ENCODE measurements at places on chromosomes 5 and 9. TPM values are rescaled to one million over a fixed set of nuclear protein-coding genes. Genes with fewer than 3 reads are reported as not detected.

DNA sequence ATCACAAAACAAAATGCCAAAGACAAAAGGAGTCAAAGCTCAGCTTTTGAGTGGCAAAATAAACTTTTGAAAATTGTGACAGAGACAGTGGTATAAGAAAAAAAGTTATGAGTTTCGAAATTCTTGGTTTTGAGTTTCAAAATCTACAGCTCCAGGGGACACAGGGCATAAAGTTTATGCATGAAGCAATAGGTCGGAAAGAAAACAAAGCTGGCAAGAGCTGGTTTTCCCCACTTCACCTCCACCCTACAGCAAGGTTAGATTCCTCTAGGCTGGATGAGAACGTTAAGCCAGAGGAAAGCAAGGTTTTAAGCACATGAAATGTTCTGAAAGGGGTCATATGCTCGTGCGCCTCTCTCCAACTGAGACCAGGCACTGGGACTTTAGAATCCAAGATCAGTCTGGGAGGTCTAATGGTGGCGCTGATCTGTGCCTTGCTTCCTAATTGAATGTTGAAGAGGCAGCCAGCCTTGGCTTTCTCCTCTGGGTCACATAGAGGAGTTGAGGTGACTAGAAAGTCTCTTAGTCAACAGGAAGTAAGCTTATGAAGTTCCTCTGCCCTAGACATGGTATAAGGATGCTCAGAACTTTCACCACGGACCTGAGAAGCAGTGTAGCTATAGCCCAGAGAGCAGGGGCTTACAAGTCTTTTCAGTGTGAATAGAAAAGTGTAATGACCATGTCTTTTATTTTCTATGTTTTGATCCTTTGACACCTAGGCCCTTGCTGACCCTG, 167.7 kb upstream of the DMAC1 start:
- no peak for DNase-seq

Gene WDR31
- 2.0 TPM for total RNA-seq

Gene BHMT
- not detected for total RNA-seq

GRCh38 chr5:160703547-160704189, 148.3 kb downstream of the ATP10B start:
- DNase-seq: no peak

DNA sequence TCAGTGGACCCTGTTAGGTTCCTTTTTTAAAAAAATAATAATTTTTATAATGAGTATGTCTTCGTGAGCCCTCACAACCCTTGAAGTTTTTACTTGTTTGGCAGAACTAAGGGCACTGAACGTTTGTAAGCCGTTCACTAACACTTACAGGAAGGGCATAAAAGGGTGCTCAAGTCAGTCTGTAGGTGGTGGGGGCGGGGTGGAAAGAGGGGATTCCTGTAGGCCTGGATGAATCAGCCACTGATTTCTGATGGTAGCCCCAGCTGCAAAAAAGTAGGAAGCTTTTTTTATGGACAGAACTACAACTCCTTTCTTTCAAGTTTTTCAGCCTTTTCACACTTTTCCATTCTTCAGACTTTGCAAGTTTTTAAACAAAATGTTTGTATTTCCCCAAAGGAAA, 35.8 kb downstream of the PIK3R1 start:
- no peak for DNase-seq

Data from SJSA1 (cell line).